Right cardiac atrium (tissue), 5 donors: ENCODE measurements at places on chromosomes 6 and 20. TPM values are rescaled to one million over a fixed set of nuclear protein-coding genes. Genes with fewer than 3 reads are reported as not detected.

FBXO9 gene
- total RNA-seq, result 118 TPM

- DNase-seq, result no peak
These were observed 381.6 kb upstream of the CNR1 start for GRCh38 chr6:88547768-88548167.

DNA sequence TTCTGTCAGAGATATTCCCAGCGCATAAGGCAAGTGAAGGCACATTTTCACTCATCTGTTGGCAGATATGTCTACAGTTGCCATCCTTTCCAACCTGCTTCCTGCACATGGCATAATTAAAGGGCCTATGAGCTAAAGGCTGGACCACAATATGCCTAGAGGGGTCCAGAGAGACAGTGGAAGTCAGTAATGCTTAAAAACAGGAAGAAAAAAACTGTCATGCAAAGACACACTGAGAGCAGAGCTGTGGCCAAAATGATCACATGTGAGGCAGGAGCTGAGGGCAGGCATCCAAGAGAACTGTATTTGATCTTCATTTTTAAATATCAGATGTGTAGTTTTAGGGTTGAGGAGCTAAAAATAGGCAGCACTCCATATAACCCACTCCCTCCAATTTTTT, 125.0 kb upstream of the BACH2 start:
- no peak for DNase-seq

DNA sequence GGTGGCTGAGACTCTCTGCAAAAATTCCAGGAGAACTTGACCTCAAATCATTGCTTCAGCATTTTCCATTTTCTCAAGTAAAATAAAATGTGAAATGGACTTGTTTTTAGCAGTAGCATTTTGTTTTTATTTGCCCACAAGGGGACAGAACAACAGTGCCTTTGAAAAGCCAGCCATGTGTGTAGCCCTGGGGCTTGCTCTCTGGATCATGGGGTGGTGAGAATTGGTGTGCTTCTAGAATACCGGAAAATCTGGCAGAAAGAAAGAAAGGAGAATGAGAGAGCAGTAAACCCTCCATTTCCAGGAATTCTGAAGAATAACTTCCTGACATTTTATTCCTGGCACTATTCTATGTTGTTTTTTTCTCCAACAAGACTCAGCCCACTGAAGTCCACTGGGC, 254.7 kb upstream of the MOCS1 start:
- no peak for DNase-seq

DNA sequence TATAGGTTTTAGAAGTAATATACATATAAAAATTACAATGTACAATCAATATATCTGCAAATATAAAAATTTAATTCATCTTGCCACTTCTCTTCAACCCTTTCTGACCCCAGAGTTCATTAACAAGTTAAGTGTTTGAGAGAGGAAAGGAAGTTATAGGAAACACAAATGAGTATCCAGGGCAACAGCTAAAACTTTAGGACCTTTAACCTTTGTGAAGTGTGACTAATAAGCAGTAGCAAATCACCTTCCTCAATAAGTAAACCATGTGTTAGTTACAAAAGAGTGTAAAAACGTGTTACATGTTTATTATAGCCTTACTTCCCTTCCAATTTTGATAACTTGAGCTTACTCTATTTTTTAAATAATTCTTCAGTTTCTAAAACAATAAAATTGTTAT, 73.4 kb upstream of the SIM1 start:
- DNase-seq, result no peak

ACTL10 gene
- 0.29 TPM for total RNA-seq

- no peak for DNase-seq
These were observed 20.8 kb upstream of the TSPYL1 start for GRCh38 chr6:116300566-116300965.

DNA sequence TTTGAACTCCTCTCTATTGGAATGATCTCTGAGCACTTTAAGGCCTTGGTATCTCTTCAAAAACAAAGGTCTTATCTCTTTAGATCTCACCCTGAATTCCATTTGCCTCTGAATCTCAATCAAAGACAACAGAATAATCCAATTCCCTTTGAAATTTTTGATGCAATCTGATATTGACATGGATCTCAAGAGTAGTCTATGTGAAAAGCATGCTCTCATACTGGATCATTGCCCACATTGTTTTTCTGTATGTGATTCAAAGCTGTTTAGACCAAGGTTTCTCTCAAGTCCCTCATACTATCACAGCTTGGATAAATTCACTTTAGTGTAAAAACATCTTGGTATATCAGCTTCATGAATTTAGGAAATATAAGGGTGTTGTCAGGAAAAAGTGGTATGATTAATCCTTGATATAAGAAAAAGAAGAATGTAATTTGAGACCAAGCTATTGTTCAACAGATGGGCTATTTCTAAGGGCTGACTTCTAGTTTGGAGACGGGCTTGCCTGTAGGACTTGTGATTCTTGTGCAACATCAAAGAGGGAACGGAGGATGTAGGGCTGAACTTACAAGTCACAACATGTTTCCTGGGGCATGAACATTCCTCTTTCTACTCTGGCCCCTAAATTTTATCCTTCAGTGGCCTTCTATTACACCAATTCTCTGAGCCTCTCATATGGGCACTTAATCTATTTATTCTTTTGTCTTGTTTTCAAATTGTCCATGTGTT, 77.9 kb upstream of the CITED2 start:
- no peak for DNase-seq

DNA sequence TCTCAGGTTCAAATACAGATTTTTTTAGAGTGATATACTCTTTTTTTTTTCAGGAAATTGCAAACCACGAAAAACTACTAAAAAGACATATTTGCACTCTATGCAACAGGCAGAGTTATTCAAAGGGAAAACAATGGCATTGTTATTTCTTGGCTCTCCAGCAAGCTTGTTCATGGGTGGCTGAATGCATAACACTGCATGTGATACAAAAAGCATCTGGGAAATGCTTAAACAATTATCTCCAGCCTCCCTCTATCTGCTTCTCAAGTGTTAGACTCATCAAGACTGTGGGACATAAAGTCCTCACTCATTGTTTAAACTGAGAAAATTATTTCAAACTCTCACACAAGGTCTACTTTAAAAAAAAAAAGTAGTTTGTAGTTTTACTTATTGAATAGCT, 7.3 kb upstream of the COL12A1 start:
- no peak for DNase-seq

DNA sequence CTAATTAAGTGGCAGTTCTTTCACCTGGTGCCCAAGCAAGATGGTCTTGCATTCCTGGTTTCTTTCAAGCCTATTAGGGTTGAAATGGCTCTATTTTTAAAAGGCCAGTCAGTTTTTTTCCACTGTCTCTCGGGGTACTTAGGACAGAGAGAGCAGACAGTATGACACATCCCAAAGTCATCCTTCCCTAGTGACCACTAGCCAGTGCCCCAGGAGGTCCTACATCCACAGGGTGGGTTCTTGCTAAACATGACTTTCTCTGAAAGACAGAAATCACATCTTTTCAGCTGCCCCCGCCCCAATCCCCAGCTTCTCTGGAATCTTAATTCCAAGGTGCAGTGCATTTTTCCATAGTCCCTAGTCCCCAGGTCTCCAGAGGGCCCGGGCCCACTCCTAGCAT, 192.4 kb downstream of the SLC24A3 start:
- DNase-seq, result no peak

- DNase-seq, result no peak
These were observed 42.8 kb downstream of the MDGA1 start for GRCh38 chr6:37654727-37655500.

HIVEP2 gene
- total RNA-seq, result 20.4 TPM

- no peak for DNase-seq
These were observed 24.4 kb downstream of the RPP40 start for GRCh38 chr6:4979426-4979825.

MMS22L gene
- total RNA-seq, result 3.7 TPM

- DNase-seq, result no peak
These were observed 3.3 kb upstream of the PGK2 start for GRCh38 chr6:49790341-49790740.

SNTA1 gene
- total RNA-seq, result 160 TPM
